Urinary bladder (tissue), 4 donors: ENCODE measurements at places on chromosomes 2 and 18. TPM values are rescaled to one million over a fixed set of nuclear protein-coding genes. Genes with fewer than 3 reads are reported as not detected.

DNA sequence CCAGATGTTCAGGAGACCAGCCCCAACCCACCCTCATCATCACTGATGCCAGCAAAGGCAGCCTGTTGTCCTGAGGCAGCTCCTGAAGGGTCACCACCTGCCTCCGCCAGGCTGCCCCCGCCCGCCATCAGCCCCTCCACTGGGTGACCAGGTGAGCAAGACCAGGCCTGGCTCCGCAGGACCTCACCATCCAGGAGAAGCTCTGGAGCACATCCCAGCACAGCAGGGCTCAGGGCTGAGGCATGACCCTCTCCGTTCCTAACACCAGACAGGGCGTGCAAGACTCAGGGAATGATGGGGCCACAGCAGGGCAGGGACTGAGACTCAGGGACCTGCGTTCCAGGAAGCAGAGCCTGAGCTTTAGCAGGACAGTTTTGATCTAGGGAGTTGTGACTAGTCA lies 218.8 kb upstream of the RAB6C start:
- no peak for DNase-seq

DNA sequence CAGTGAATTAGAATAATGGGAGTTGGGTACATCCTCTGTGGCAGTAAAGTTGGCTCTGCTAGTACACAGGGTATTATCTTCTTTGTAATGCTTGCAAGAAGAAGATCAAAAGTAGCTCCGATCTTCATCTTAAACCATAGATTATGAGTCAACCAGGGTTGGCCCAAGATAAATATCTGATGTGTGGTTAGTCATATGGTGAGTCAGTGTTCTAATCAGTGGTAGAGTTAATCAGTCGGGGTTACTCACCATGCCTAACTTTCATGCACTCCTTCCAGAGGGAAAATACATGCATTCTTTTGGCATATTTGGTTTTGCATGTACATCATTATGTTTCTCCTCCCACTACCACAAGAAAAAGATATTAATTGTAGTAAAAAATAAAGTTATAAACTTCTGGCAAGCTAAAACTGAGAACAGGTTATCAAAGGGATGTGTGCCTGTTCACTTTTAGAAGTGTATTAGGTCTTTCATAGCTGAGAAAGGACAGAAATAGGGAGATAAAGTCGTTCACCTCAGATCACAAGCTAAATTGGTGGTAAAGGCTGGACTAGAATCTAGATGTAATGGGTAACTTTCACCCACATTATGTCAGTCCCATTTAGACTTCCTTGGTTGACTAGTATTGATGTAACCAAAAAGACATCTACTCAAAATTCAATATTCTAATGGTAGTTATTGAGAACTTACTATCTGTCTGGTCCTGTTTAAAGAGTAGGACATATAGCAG lies 684.4 kb downstream of the IRS1 start:
- DNase-seq = no peak

INPP5D gene
- total RNA-seq = 13.5 TPM

RAB11FIP5 gene
- total RNA-seq = 13.4 TPM
